ENCODE measurements at places on chromosomes 1 and 21.
A peak's percentile ranks its signal among the peaks of the same experiment; 100 is the strongest.

DNA sequence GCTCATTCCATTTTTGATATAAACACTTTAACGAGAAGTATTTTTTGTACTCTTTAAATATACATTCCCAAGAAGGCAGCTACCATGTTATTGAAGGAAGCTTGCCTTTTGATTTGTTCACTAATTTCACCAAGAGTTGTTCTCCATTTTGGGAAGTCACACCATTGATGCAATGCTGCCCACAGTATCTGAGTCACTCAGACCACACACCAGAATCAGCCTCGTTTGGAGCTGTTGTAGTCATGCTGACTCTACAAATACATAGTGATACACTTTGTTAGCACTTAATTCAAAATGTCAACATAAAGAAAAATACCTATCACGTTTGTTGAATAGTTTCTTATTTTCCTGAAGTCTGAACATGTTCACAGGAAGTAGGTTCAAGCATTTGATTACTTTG, 78.7 kb downstream of the PAPPA2 start:
- no peak for DNase-seq

- no peak for DNase-seq
Measured at GRCh38 chr21:41024746-41025254, 143.2 kb upstream of the BACE2 start.

DNA sequence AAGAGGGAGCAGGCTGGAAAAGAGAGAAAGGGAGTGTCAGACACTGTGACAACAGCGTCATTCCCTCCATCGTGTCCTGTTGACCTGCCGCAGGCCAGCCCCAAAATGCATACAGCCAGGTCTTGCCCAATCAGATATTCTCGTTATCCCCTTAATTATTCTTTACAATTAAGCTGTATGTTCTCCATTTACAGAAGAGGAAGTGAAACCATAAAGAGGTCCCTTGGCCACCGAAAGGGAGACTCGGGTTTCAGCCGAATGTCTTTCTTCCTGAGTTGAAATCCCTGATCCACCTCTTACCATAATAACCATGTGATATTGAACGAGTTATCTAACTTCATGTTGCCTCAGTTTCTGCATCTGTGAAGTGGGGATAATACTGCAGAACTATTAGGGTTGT, 70.5 kb downstream of the IGSF21 start:
- DNase-seq = no peak

DNA sequence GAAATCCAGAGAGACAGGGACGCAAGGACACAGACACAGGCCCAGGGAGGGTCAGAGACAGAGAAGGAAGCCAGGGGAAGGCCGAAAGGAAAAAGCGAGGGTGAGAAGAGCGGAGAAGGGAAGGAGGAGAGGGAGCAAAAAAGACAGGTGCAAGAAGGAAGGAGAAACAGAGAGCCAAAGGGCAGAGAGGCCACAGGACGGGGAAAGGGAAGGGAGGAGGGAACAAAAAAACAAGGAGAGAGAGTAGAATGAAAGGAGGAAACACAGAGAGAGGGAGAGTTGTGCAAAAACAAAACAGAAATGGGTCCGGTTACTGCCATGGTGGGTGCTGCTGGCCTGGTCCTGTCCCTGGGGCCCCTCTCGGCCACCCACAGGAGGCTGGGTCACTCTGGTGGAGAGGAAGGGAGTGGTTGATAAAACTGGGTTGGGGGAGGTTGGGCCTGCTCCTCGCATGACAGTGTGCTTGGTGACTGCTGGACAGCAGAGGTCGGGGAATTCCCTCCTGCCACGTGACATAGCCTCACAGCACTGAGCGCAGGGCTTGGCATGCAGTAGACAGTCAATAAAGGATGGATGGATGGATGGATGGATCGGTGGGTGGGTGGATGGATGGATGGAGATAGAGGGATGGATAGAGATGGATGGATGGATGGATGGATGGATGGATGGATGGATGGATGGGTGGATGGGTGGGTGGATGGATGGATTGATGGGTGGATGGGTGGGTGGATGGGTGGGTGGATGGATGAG, 64.8 kb downstream of the RAP1GAP start:
- DNase-seq = no peak

- DNase-seq = peak; percentile 34
Measured at GRCh38 chr1:6889875-6890480, 104.7 kb downstream of the CAMTA1 start.

DNA sequence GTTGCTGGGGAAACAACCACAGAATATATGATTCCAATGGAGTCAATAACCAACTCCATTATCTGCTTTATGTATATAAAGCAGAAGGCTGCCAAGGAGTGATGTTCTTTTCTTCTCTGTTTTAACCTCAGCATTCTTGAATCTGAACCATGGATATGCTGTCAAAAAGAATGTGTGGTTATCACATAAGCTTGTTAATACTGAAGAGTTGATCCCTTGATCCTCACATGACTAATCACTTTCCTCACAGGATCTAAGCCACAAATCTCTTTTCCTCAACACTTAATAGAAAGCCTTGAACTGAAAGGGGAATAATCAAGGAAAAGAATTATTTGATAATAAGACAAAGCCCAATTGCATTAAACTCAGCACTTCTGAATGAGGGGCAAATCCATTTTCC, 271.3 kb upstream of the KIAA0040 start:
- DNase-seq = no peak

- no peak for DNase-seq
Measured at GRCh38 chr1:233088613-233089012, 138.2 kb downstream of the NTPCR start.

DNA sequence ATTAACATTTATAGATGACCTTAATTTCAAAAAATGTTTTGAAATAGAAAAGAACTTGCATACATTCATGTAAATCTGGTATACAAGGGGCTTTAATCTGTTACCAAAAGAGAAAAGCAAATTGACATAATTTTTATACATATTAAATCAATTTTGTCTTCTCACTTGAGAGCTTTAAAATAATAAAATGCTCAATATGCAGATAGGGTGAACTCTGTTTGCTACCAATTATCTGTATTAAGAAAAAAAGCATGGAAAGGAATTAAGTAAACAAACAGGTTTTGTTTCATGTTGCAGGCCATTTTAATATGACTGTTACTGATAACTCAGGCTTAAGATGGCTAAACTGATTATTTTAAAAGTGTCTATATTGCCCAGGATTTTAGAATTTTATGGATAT, 6.0 kb upstream of the TSHB start:
- DNase-seq = no peak

GRCh38 chr1:237875291-237875690, 15.4 kb downstream of the ZP4 start:
- no peak for DNase-seq

- no peak for DNase-seq
Measured at GRCh38 chr1:21244154-21244553, 46.1 kb downstream of the ECE1 start.

GRCh38 chr1:7313826-7314225, 457.3 kb upstream of the VAMP3 start:
- DNase-seq = no peak

- DNase-seq = no peak
Measured at GRCh38 chr1:172661107-172661506, 2.2 kb downstream of the FASLG start.

GRCh38 chr1:221793439-221794078, 51.7 kb upstream of the DUSP10 start:
- no peak for DNase-seq

DNA sequence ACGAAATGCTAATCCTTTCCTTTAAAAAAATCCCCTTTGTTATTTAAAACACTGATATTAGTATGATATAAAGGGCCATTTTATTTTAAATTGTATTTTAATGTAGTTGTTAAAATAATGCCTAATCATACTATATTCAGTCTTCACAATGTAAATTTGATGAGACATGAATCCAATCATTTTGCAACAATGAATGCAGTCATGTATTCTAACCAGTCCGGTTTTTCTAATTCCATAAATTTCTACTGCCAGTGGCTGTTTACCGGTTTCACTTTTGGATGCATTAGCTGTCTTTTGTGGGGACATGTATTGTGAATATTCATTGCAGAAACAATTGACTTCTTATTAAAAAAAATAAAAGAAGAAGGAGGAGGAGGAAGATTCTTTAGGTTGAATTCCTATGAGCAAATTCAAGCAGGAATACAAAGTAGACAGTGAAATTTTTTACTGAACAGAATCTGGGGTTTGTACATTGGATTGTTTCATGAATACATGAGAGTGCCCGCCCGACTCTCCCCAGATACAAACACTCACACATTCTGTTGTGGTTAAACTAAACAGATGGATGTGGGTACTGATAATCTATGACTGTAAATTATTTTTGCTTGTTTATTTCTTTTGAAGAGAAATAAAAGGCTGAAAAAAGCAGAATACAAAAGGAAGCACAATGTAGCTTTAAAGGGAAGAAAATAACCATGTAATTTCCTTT, 624.8 kb upstream of the PTBP2 start:
- DNase-seq = no peak

GRCh38 chr1:107198561-107198960, 57.7 kb downstream of the NTNG1 start:
- DNase-seq = no peak

- no peak for DNase-seq
Measured at GRCh38 chr1:39917825-39918224, 16.1 kb upstream of the MYCL start.

GRCh38 chr1:236148470-236148845, 6.1 kb downstream of the GPR137B start:
- DNase-seq = no peak

DNA sequence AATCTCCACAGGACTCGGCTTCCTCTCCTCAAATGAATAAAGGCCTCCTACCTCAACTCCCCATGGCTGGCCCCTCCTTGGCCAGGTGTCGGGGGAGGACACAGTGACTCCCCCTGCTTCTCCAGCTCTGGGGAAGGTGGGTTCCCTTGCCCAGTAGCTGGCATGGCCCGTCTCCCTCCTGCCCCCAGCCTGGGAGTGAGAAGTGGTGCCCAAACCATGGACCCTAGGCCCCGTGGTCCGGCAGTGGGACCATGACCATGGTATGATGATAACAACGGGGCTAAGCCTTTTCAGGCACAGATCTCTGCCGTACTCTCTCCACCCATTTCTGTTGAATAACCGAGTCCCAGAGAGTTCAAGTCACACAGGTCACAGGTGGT, 11.2 kb downstream of the PLA2G2F start:
- no peak for DNase-seq

DNA sequence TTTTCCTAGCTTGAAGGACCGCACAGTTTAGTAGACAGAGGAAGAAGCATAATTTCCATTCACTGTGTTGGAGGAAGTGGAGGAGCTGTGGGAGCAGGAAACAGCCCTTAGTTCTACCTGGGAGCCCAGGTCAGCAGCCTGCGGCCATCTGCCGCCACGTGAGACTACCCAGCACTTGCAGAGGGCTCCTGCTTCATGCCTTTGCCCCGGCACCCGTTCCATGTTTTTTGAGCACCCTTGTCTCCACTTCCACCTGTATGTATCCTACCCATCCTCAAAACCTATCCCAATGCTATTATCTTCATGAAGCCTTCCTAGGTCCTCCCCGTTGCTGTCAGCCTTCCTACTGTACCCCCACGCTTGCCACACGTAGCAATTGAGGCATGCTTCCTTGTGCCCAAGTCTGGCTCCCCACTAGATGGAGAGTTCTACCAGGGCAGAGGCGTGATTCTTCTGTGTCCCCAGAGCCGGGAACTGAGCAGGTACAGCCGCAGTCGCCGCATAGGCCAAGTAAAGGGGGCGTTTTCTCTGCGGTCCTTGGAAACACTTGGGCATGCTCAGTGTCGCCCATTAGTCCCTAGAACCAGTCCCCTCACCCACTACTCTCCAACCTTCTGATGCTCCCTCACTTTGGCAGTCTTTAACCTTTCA, 1.9 kb downstream of the SLC6A9 start:
- no peak for DNase-seq

DNA sequence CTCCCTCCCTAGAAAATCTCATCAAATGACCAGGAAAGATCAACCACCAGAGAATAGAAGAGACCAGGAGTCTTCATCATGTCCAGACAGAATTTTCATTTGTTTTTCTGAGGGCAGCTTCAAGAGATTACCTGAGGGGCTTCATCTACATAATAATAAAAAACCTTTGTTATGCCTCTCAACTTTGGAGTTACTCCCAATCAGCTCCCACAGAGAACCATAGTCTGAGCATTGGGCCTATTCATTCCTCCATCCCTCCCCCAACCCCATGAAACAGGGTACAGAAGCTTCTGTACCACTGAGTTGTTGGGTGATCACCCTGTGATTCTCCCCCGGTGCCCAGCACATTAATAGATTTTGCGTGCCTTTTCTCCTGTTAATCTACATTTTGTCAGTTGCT, 53.3 kb upstream of the PRRC2C start:
- no peak for DNase-seq

DNA sequence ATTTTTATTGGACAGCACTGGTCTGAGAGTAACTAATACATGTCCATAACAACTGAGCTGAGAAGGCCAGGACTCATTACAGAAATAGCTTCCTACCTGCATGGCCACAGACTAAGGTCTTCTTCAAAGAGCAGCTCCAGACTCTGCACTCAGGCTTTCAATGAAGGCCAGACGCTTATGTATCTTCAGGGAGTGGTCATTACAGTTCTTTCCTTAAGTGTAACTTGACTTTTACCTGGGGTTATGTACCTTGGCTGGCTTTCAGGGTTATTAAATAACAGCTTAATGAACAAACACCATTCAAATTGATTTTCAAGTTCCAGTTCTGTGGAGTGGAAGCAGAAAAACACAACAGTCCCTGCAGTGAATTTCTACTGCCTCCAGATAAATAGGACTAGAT, 23.8 kb upstream of the SLC22A15 start:
- DNase-seq = no peak

GRCh38 chr1:227941509-227942020, 6.2 kb downstream of the WNT9A start:
- no peak for DNase-seq

- DNase-seq = no peak
Measured at GRCh38 chr1:30472526-30472925, 250.9 kb downstream of the MATN1 start.

GRCh38 chr1:248850536-248851251, 8.2 kb downstream of the ZNF692 start:
- no peak for DNase-seq

DNA sequence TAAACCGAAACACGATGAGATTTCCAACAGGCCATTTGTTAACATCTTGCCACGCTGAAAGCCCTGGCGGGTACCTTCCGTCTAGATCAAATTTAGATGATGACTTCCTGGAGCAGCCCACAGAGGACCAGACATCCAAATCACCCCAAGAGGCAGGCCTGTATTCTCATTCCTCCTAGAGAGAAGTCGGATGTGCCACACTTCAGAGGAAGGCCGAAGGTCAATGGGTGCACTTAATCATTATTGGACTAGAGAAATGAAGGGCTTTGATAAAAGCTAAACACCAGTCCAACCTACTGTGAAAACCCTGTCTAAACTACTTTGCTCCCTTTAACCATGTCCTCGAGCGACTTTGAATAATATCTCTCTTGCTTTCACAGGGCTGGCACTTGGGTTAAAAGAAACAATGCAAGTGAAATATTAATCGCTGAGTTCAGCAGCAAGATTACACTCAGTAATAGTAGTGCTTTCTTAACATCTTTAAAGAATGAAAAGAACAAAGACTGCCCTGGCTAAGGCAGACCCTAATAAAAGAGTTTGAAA, 76.5 kb downstream of the BCAR3 start:
- DNase-seq = no peak

Data from activated CD4-positive, alpha-beta T cell treated with anti-CD3 and anti-CD28 coated beads, Interleukin-2, amount 50 U/mL, for 1 hour (primary cell).